ENCODE measurements at places on chromosomes 11 and 22. TPM values are rescaled to one million over a fixed set of nuclear protein-coding genes. Genes with fewer than 3 reads are reported as not detected.
A peak's percentile ranks its signal among the peaks of the same experiment; 100 is the strongest.

GRCh38 chr11:6219359-6219758 lies 14.0 kb downstream of the C11orf42 start:
- H3K36me3 ChIP-seq = no peaks in the 10 kb centered on the region
- no peak overlapping the region for H3K27ac ChIP-seq
- DNase-seq = no peak
- no peaks in the 10 kb centered on the region for H3K4me1 ChIP-seq

DNA sequence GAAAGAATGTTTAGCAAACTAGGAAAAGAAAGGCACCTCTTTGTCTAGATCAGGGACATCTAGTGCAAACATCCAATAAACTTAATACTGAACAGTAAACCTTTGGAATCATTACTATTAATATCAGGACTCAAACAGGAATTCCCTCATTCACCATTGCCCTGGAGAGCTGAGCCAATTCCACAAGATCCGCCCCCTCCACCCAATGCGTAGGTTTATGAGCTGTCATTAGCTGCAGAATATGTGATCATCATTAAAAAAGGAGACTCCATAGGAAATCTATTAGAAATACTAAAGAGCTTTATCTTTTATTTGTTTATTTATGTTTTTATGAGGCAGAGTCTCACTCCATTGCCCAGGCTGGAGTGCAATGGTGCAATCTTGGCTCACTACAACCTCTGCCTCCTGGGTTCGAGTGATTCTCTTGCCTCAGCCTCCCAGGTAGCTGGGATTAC lies 5.5 kb downstream of the IL17REL start:
- no peak overlapping the region for H3K27ac ChIP-seq
- no peaks in the 10 kb centered on the region for H3K4me1 ChIP-seq
- no peak for DNase-seq
- no peak overlapping the region for H3K4me3 ChIP-seq
- no peaks in the 10 kb centered on the region for H3K36me3 ChIP-seq

DNA sequence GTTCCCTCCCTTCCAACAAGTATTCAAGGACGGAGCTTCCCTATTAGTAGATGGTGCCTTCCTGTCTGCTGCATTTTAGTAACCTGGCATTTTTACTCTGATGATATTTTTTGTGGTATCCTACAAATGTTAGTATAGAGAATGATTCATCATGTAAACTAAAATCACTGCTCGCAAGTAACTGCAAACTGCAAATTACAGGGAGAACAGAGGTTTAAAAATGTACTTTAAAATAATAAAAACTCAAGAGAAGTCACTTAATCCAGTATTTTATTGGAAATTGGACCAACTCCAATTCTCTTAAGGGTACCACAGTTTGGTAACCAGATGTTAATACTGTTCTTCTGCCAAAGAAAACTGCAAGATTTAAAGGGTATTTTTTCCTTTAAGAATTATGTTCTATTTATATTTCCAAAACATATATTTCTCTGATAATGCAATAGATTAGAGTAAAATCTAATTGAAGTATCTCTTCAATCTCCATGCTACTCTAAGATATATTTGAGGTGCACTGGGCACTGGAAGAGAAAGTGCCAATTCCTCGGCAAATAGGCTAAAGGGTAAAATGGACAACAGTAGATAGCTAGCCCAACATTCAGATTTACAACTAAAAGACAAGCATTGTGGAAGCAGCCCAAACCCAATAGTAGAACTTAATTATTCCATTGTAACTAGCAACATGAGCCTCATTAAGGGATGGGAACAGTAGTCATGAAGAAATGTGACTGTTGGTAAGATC lies 298.0 kb downstream of the TTC28 start:
- no peaks in the 10 kb centered on the region for H3K4me1 ChIP-seq
- no peak for DNase-seq
- H3K36me3 ChIP-seq = no peaks in the 10 kb centered on the region

- peak; percentile 99 for DNase-seq
- H3K4me3 ChIP-seq = peak overlapping the region; percentile 19
- H3K36me3 ChIP-seq = no peaks in the 10 kb centered on the region
- no peaks in the 10 kb centered on the region for H3K27me3 ChIP-seq
Measured at GRCh38 chr11:65546217-65546958, 11.8 kb downstream of the LTBP3 start.

DNA sequence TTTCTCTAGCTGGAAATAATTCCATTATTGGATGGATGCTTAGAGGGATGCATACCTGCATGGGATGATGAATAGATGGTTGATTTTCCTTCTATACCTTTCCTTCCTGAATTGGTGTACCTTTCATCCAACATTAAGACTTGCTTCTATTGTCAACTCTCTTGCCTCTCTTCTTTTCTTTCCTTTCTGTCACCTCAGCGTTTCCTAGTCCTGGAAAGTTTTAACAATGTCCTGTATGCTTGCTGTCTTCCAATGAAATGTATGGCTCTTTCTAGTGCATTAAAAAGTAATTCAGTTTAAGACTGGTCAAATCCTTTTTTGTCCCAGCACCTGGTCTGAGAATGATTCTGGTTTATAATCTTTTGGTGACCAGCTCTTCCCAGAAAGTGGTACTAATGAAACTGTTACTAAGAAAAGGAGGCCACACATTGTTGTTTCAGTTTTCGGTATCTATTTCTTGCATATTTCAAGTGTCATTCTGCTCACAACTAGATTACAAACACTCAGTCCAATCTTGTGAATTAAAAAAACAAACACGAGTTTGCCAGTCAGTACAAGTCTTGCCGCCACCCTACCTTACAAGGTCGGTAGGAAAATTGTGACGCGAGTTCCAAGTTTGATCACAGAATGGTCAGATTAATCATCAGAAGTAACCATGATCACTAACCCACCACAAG lies 8.0 kb downstream of the POU2AF1 start:
- peak overlapping the region; percentile 10 for H3K27ac ChIP-seq
- H3K36me3 ChIP-seq = no peaks in the 10 kb centered on the region
- no peak overlapping the region for H3K4me3 ChIP-seq

GRCh38 chr11:62544581-62545436 lies 1.8 kb downstream of the AHNAK start:
- no peaks in the 10 kb centered on the region for H3K27me3 ChIP-seq
- H3K27ac ChIP-seq = peak overlapping the region; percentile 88
- no peaks in the 10 kb centered on the region for H3K36me3 ChIP-seq

DNA sequence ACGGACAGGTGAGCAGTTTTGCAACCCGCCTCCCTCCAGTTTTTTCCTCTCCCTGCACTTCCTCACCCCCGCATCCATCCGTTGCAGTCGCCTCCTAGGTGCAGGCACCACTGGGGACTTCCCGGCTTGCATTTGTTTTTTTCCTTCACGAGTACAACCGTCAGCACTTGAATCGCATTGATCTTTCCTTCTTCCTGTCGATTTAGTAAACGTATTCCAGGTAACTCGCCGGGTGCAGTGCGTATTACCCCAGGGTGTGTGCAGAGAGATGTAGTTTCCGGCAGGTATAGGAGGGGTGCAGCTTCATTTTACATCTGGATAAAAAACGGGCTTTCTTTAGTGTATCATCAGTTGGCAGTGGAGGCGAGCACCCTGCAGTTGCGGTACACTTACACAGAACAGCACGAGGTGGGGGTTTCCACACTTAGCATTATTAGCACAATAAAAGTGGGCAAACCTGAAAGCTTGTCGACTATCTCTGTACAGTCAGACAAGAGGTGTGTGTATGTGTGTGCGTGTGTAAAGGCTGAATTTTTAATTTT lies at the start of gene SORL1-AS1:
TSS of gene SORL1-AS1 (minus strand) at position 359 of the 542 bp plus-strand sequence.
- no peaks in the 10 kb centered on the region for H3K27me3 ChIP-seq
- H3K4me1 ChIP-seq = no peaks in the 10 kb centered on the region

CNGA4 gene
- 0.14 TPM for total RNA-seq

CABP4 gene
- total RNA-seq = 0.58 TPM

Measured in pancreas (tissue), 10 donors.